Neural cell (in vitro differentiated cells): ENCODE measurements at places on chromosomes 2 and 18. TPM values are rescaled to one million over a fixed set of nuclear protein-coding genes. Genes with fewer than 3 reads are reported as not detected.

HAAO gene
- polyA plus RNA-seq, result not detected in 2 replicates

DPP10 gene
- polyA plus RNA-seq, result 13.9 and 15.1 TPM in 2 replicates

CXCR4 gene
- polyA plus RNA-seq, result 0.50 and 1.6 TPM in 2 replicates

PPIG gene
- polyA plus RNA-seq, result 28.7 and 45.0 TPM in 2 replicates

TFPI gene
- 0.51 TPM in 1 of 2 replicates, not detected in the other for polyA plus RNA-seq

ZSWIM2 gene
- polyA plus RNA-seq, result 0.86 TPM in 1 of 2 replicates, not detected in the other

PRLH gene
- not detected in 2 replicates for polyA plus RNA-seq

HOXD4 gene
- polyA plus RNA-seq, result not detected in 2 replicates

KCNJ13 gene
- polyA plus RNA-seq, result not detected in 2 replicates

HTR2B gene
- polyA plus RNA-seq, result 0.64 TPM in 1 of 2 replicates, not detected in the other

CXCR1 gene
- polyA plus RNA-seq, result not detected in 2 replicates

MBP gene
- 1.6 and 3.3 TPM in 2 replicates for polyA plus RNA-seq

SFT2D3 gene
- polyA plus RNA-seq, result 6.2 and 6.9 TPM in 2 replicates

PLGLB1 gene
- polyA plus RNA-seq, result 15.9 and 20.2 TPM in 2 replicates

TCF23 gene
- not detected in 2 replicates for polyA plus RNA-seq

CSRNP3 gene
- 62.7 and 66.6 TPM in 2 replicates for polyA plus RNA-seq

ALPP gene
- polyA plus RNA-seq, result not detected in 2 replicates

EMILIN1 gene
- polyA plus RNA-seq, result 1.3 and 2.2 TPM in 2 replicates

REG3A gene
- polyA plus RNA-seq, result not detected in 2 replicates

PIKFYVE gene
- polyA plus RNA-seq, result 23.2 and 27.1 TPM in 2 replicates

RAPGEF4 gene
- 10.0 and 10.4 TPM in 2 replicates for polyA plus RNA-seq

MRPS9 gene
- 42.8 and 43.5 TPM in 2 replicates for polyA plus RNA-seq

MARS2 gene
- 3.8 and 5.1 TPM in 2 replicates for polyA plus RNA-seq

G6PC2 gene
- polyA plus RNA-seq, result not detected in 2 replicates

EFR3B gene
- 29.3 and 30.6 TPM in 2 replicates for polyA plus RNA-seq

STPG4 gene
- 0.98 TPM in 1 of 2 replicates, not detected in the other for polyA plus RNA-seq

ERBB4 gene
- polyA plus RNA-seq, result 0.69 and 0.88 TPM in 2 replicates

MALT1 gene
- 40.5 and 44.5 TPM in 2 replicates for polyA plus RNA-seq

SLC16A14 gene
- polyA plus RNA-seq, result 125 and 128 TPM in 2 replicates

SRD5A2 gene
- polyA plus RNA-seq, result 0.11 and 0.26 TPM in 2 replicates
